ENCODE measurements at places on chromosomes 1 and 21. TPM values are rescaled to one million over a fixed set of nuclear protein-coding genes. Genes with fewer than 3 reads are reported as not detected.

DNA sequence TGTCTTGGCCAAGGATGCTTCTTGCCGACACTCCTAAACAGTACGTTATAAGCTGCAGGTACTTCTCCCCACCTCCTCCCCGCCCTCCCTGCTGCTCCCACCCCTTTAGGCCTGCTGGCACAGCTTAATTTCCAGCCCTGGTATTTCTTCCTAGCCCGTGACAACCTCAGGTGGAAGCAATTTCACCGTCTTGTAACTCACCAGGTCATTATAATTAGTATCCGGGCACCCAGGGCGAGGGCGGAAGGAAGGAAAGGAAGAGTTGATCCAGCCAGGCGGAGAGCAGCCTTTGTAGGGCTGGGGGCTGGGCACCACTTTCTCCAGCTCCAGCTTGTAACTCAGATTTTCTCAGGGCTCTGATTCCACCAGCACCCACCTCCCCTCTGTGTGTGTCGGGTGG, 153.5 kb upstream of the CSF3R start:
- no peak for DNase-seq

- peak; percentile 14 for DNase-seq
These were observed 20.8 kb upstream of the BTG2 start for GRCh38 chr1:203284411-203285123.

GRCh38 chr1:184915463-184916090, 58.7 kb downstream of the NIBAN1 start:
- no peak for DNase-seq

CD160 gene
- 0.10 TPM for polyA plus RNA-seq

DNA sequence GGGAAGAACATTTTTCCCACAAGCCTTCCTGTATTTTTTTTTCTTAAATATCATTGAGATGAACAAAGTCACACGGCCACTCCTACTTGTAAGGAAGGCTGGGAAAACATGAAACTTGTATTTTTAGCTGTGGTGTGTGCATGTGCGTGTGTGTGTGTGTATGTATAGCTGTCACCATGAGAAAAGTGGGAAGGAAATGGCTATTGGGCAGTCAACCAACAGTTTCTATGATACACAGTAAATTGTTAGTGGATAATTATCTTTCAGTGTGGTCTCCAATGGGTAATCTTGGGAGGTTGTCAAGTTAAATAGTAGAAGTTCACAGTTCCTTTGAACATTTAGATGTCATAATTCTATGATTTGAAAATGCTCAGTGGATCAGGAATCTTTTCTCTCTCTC, 132.7 kb upstream of the USP24 start:
- no peak for DNase-seq

DNA sequence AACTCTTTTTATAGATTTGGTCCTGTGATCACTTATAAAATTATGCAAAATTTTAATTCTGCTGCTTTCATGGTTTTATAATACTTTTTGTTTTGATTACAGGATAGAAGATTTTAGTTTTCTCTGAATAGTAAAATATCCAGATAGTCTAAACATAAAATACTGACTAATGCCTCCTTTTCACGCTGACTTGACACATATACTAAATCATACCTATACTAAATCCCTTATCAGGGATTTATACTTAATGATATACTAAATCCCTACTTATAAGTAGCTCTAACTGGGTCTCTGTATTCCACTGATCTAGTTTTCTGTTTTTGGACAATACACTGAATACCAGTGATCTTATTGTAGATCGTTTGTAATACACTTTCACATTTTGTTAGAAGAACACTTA, 128.0 kb downstream of the USP25 start:
- DNase-seq: no peak

HENMT1 gene
- polyA plus RNA-seq: 7.4 TPM

- no peak for DNase-seq
These were observed 10.9 kb downstream of the RNF11 start for GRCh38 chr1:51247022-51247421.

DNA sequence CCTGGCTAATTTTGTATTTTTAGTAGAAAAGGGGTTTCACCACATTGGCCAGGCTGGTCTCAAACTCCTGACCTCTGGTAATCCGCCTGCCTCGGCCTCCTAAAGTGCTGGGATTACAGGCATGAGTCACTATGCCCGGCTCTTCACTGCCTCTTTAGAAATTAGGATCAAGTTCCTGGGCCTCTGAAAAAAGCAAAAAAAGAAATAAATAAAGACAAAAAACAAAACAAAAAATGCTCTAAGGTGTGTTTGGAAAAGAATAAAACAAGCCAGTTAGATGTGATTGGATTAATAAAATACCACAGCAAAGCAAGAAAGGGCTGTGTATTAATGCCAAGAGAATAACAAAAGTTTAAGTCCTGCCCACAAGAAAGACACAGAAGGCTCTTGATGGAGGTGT, 4.2 kb upstream of the ABCB10 start:
- DNase-seq: no peak

- DNase-seq: no peak
These were observed 34.1 kb downstream of the TMCO4 start for GRCh38 chr1:19765623-19766022.

FAM131C gene
- polyA plus RNA-seq: 0.10 TPM

KCNQ4 gene
- polyA plus RNA-seq: 1.1 TPM
